ENCODE measurements at places on chromosomes 1 and 21. TPM values are rescaled to one million over a fixed set of nuclear protein-coding genes. Genes with fewer than 3 reads are reported as not detected.

The USP16 gene
- 34.2 TPM for total RNA-seq

- DNase-seq, result no peak
Observed at GRCh38 chr21:45104560-45104959, 30.2 kb downstream of the ADARB1 start.

- no peak for DNase-seq
Observed at GRCh38 chr1:181392613-181393220, 90.6 kb upstream of the CACNA1E start.

- no peak for DNase-seq
Observed at GRCh38 chr1:7094086-7094485, 308.8 kb downstream of the CAMTA1 start.

- DNase-seq, result no peak
Observed at GRCh38 chr1:67138813-67139499, 4.2 kb upstream of the C1orf141 start.

The GSTM1 gene
- not detected for total RNA-seq

The OVAAL gene
- total RNA-seq, result not detected

DNA sequence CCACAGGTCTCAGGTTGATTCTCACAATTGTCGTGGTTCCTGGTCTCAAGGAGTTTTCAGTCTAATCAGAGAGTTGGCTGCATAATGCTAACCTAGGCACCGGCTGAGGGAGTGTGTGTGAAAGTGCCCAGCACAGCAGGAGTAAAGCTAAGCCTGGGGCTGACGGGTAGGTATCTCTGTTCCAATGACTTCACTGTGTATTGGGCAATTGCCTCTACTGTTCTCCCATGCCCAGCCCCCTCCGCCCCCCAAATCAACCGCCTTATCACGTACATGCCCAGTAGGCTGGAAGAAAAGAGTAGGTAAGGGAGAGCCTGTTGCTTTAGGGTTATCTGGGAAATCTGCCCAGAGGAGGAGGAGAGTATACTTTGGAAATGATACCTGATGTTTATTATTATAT is 54.7 kb downstream of the MRPS6 start:
- no peak for DNase-seq

DNA sequence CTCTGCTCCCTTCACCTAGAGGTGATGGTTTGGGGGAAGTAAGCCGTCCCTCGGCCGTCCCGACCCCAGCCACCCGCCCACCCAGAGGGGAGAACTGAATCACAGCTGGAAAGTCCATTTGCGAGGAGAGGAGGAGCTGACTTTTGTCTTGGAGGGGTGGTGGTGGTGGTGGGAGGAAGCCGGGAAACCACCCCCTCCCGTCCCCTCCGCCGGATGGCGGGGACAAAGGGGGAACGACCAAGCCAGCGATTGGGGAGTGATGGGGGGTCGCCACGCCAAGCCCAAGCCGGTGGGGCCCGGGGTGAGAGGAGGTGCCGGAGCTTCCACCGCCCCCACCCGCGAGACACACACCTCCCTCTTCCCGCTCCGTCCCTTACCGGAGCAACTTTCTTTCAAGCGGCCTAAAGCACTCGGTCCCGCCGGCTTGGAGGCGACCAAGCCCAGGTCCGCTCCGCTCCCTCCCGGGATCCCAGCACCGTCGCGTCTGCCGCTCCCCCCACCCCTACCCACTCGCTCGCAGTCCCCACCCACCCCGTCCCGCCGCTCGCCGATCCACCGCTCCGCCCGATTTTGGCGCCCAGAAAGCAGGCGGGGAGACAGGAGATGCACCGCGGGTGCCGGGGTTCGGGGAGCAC is 540 bp downstream of the ARHGEF2 start:
- DNase-seq, result no peak

DNA sequence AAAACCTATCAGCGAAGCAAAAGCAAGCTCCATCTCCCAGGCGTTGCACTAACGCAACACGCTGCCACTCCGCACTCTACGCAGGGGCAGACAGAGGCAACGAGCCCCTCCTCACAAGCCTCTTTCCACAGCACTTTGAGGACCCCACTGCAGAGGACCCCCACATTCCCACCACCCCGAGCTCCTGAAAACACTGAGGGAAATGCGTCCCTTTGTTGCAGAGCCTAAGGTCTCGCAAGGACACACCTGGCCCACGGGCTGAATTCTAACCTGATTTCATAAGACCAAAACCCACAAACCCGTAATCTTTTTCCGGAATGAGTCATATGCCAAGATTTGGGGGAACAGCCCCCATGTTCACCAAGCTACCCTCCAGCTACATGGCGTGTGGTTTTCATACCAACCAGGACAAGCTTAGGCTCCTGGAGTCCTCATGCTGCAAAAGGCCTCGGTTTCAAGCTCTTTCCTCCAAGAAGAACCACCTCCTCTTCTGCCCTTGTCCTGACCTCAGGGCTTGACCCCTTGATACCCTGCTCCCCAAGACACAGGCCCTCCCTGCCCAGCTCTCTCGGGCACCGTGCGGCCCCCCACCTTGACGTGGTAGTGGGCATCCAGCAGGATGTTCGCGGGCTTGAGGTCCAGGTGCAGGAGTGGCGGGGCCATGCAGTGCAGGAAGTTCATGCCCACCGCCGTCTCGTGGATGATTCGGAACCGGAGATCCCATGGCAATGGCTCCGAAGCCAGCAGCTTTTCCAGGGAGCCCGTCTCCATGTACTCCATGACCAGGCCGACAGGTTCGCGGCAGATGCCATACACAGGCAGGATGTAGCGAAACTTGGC is 10.7 kb downstream of the RIPK4 start:
- no peak for DNase-seq

DNA sequence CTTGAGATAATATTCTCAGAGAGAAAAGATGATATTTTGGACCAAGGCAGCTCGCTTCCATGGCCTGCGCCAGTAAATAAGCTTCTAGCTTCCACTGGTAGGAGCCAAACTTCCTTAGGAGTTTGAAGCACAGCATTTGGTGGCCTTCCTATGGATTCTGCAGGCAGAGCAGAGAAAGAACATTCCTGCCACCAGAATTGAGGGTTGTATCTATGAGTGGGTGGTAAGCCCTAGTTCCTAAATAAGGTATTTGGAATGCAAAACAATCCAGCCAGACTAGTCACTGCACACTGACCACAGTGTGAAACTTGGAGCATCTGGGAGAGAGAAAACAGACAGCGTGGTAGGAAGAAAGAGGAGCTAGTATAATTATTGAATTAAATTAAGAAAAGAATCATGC is 54.1 kb upstream of the BCAR3 start:
- no peak for DNase-seq

- DNase-seq, result peak; percentile 61
Observed at GRCh38 chr1:197526736-197527371, 248.4 kb downstream of the DENND1B start.

The TRIM45 gene
- total RNA-seq, result not detected

The TEDDM1 gene
- total RNA-seq, result not detected

The WLS gene
- 0.31 TPM for total RNA-seq

DNA sequence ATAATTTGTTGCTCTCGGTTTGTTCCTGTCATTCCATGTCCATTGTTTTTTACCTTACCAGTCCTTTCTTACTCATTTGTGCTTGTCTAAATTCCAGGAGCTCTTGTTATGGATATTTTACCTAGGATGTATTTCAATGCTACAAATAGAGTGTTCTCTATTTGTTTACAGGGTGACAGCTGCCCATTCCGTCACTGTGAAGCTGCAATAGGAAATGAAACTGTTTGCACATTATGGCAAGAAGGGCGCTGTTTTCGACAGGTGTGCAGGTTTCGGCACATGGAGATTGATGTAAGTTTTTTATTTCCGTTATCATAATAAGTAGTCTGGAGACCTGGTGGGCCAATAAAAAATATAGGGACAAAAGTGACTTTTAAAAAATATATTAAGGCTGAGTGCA is 23.0 kb downstream of the ZBED6 start:
- peak; percentile 89 for DNase-seq

DNA sequence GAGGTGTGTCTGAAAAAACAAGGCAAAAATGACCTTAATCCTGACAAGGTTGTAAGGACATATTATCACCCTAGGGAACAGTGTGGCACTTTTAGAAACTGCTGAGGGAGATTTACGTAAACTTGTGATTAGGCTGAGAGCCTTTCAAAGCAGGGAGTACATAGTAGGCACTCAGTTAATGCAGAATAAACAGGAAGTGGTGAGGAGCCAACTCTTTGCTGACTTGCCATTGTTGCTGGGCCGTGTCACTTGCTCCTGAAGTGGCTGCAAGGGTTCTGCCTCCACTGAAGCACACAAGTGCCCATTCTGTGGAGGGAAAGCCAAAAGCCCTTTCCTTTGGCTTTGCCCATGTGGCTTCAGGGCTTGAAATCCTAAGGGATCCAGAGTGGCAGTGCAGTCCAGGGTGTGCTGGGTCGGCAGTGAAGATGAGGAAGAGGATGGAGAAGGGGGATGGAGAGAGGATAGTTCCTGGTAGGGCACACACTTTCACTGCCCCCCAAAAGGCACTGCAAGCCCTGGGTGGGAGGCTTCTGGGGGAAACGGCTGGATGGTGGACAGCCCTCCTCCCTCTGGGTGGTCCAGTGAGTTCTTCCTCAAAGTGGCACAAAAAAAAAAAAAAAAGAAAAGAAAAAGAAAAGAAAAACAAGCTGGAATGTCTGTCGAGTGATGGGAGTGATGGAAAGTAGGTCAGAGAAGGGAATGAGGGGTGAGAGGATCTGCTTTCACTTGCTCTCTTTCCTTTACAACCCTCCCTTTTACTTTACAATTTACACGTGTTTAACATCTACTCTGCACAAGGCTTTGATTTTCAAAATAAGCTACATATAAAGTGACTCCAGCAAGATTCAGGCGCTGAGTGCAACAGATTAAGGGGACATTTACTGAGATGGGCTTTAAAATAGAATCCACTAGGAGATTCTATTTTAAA is 13.7 kb upstream of the RHEX start:
- no peak for DNase-seq

GRCh38 chr1:52641307-52641706 is 8.3 kb downstream of the SHISAL2A start:
- no peak for DNase-seq

The FCRL6 gene
- not detected for total RNA-seq

DNA sequence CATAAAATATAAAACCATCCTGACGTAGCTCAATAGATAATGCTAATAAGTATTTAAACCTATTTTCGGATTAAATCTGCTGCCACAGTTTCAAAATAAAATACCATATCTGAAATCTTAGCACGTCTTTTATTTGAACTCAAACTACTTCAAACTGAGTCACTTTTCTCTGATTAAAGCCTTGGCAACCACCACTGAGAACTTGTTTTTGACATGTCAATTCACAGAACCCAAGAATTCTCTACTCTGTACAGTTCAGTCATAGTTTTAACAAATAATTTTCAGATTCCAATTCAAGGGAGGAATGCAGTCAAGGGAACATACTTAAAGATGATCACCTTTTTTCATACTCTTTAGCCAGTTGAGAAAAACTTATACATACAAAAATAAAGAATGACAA is 643.2 kb downstream of the KCNT2 start:
- no peak for DNase-seq

The IGSF21 gene
- total RNA-seq, result not detected

GRCh38 chr1:236685205-236685916 is 938 bp upstream of the ACTN2 start:
- no peak for DNase-seq

DNA sequence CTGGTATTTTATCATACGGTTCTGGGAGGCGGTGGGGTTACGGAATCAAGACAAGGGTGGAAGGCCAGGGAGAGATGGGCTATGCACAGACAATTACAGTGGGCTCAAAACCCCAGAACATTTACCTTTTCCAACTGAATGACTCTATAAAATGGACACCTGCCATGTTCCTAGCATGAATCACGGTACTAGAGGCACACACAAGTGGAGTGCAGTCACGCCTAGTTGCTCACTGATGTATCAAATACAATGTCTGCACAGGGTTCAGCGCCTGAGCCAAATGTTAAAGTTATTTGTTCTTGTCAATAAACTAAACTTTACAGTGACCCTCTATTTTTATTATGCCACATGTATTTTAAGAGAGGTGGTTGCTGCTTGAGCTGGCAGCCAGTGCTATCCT is 121.4 kb downstream of the ATG4C start:
- DNase-seq, result no peak

All from OCI-LY7 (cell line).